Adipocyte (in vitro differentiated cells): ENCODE measurements at places on chromosomes 1 and 21.

DNA sequence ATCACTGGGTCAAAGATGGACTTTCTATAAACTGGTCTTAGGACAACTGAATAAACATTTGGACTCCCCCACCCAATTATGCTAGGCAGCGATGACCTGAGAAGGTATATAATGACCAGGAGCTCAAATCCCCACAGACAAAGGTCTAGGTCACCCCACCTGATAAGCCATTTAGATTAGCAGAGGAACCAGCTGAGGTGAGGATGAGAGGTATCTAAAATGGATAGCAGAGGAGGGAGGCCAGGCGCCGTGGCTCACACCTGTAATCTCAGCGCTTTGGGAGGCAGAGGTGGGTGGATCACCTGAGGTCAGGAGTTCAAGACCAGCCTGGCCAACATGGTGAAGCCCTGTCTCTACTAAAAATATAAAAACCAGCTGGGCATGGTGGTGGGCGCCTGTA lies 33.7 kb downstream of the PABPC4 start:
- no peak for DNase-seq

GRCh38 chr1:96208428-96208827 lies 513.2 kb upstream of the PTBP2 start:
- no peak for DNase-seq

DNA sequence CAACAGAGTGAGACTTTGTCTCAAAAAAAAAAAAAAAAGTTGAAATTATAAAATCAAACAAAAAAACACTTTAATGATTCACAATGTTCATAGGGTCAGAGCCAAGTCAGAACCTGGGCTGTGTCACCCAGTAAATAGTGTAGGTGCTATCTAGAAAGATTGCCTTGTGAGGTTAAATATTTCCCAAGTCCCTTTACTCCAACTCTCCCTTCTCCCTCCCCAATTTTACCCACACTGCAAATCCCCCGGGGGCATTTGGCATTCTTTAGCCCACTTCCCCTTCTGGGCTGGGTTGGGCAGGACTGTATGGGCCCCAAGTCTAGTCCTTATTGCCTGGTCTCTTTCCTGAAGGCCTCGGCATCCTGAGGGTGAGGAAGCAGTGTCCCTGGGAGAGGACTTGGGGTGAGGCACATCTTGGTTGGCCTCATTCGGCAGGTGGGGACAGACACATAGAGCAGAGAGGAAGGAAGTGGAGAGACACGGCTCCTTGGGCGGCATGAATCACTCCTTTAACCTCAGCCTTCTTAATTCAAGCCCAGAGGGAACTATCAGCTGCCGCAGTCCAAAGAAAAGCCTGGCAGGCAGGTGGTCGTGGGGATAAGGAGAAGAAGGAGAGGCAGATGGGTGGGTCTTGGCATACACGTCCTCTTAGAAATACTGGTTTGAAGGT lies 8.2 kb downstream of the ADORA1 start:
- no peak for DNase-seq

GRCh38 chr1:171595324-171595723 lies 26.7 kb upstream of the MYOCOS start:
- peak; percentile 13 for DNase-seq

- DNase-seq, result no peak
Observed at GRCh38 chr21:45014747-45015468, 59.5 kb upstream of the ADARB1 start.

GRCh38 chr1:30998887-30999286 lies 66.6 kb downstream of the PUM1 start:
- no peak for DNase-seq

DNA sequence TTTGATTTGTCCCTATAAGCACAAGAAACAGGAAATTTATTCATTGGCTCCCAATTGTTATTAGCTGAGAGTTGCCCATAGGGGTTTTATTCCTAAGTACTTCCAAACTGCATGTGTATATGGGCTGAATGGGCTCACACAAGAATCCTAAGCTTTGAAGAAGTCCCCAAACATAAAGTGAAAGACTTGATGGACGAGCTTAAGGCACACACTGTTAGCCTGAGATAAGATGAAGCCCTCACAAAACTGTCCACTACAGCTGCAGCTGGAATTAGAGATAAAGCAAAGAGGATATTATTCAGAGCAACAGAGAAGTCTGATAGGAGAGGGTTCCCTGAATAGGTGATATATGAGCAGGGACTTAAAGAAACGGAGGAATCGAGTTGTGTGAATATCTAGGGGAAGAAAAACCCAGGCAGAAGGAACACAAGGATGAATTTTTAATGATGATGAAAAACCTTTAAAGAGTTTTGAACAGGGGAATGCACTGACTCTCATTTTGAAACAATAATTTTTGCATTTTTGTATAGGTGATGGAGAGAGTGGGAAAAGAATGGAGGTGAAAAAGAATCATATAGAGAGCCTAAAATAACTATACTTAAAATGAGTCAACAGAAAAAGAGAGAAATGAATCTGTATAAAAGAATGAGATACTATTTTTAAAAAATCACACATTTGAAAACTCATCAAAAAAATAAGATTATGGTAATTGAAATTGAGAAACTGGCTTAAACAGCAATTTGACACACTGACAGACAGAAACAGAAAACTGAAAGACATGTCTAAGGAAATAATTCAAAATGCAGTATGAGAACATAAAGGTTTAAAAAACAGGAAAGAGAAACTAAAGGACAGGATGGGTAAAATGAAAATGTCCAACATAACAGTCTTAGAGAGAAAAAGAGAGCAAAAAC lies 133.6 kb upstream of the POGK start:
- no peak for DNase-seq
